ENCODE measurements at places on chromosomes 16 and 17. TPM values are rescaled to one million over a fixed set of nuclear protein-coding genes. Genes with fewer than 3 reads are reported as not detected.

- DNase-seq: no peak
These were observed 4.6 kb upstream of the HOXB4 start for GRCh38 chr17:48582750-48583069.

Gene OTOP2
- total RNA-seq: not detected

Gene CNTNAP1
- 41.2 TPM for total RNA-seq

DNA sequence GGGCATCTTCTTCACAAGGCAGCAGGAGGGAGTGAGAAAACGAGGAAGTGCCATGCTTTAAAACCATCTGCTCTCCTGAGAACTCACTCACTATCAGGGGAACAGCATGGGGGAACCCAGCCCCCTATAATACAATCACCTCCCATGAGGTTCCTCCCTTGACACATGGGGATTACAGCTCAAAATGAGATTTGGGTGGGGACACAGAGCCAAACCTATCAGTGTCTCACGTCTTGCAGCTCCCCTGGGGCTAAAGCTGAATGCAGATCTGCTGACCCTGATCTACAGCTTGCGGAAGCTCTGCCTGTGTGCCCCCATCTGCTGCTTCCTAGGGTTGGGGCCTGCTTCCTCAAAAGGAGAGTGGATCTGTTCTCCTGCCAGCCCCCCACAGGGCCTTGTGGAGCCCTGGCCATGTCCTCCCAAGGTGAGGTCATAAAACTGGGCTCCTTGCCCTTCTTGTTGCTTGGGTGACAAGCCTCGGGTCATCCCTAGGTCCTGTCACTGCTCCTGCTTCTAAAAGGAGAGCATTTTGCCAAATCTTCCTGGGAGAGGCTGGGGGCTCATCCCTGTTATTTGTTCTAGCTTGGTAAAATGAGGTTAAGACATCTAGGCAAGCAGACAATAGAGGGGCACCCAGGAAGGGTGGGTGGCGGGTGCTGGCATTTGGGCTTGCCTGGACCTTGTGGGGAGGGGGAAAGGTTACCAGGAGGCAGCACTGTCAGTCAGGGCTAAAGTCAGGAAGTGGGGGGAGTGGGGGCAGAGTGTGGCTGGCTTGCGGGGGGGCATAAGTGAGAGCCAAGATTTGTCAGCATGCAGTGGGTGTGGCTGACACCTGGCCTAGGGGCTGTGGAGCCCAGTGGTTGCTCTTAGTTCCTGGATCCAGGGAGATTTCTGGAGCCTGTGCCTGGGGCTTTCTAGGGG lies 16.0 kb downstream of the KRT33A start:
- no peak for DNase-seq

DNA sequence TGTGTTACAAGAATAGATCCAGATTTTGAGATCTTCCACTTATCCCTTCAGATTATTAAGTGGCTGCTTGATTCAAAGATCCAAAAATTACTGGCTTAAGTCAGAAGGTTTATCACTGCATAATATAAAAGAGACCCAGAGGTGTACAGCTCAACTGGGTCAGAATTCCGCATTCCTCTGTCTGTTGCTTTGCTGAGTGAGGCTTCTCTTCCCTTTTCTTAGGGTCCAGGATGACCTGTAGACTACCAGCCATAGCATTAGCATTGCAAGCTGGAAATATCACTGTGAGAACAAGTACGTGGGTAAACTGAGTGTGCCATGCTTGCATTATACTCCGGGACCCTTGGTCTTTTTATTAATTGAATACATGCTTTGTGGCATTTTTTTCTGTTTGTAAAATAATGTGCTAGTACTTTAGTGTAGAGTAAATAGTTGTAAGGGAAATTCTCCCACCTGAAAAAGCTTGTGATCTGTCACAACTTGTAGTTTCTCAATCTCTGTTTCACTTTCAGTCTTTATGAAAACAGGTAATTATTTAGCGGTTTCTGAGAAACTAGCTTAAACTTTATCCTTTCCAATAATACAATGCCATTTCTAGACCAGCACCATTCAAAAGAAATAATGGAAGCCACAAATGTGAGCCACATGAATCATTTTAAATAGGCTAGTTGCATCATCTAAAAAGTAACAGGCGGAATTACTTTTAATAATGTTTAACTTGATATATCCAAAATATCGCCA lies 61.6 kb downstream of the TNRC6C start:
- no peak for DNase-seq

DNA sequence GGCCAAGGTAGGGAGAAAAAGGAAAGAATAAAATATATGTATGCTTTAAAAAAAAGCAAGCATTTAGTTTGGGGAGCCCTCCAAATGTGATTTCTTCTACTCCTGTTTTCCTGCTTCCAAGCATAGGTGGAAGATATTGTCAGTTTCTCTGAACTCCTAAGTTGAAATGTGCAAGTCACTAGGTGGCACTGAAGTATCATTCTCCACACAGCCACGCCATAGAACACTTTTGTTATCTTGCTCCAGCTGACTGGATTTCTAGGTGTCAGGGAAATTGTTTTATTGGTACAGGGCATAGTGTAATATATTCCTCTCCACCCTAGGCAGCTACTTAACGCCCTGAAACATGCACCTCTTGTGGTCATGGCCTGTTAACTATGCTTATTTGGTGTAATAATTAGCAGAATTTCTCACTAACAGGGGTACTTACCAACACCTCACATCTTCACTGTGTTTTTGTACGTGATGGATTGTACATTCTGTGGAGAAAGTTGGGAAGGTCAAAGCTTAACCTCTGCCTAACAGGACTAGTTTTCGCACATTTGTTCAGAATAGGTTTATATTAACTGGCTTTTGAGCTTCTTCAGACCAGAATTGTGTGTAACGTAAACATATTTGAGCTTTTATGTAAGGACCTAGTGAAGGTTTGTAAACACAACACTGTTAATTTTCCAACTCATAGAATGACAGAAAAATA lies 69.3 kb downstream of the FTO start:
- peak; percentile 85 for DNase-seq

DNA sequence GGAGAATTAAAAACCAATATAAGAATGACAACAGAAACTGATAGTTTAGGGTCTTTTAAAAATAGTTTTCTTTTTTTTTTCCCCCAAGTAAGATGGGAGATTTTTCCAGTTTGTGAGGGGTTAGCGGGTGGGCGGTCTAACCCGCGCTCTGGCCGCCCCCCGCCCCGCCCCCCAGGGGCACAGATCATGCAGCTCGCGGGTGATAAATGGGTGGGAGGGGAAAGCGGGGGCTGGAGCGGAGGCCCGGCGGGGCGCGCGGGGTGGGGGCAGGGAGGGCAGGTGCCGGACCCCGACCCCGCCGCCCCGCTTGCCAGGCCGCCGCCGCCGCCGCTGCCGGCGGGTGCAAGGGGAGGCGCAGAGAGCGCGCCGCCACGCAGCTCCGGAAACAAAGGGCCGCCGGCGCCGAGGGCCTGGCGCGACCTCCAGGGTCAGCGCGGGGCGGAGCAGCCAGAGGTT lies 60.1 kb upstream of the GSE1 start:
- DNase-seq: peak; percentile 38

DNA sequence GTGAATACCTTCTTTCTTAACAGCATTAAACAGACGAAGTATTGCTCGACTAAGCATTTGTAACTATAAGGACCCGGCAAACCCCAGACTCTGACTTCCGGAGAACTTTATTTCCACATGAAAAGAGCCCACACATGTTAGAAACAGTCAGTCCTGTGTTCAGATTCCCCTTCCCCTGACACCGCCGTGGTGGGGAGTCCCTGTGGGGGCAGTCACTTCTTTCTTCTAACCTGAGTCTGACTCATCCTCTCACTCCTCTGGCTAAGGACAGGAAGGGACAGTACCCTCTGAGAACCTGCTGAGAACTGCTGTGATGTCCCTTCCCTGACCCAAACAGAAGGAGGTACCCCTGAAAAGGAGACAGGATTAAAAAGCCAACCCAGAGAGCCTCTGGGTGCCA lies 165.1 kb downstream of the XYLT1 start:
- no peak for DNase-seq

Gene RMI2
- 5.1 TPM for total RNA-seq

Gene TPPP3
- 0.19 TPM for total RNA-seq

Gene RHBDL3
- 0.05 TPM for total RNA-seq

Gene CCL2
- 84.3 TPM for total RNA-seq

Gene PRRT2
- total RNA-seq: not detected

Gene ASPHD1
- not detected for total RNA-seq

- no peak for DNase-seq
These were observed 56.2 kb upstream of the RPL38 start for GRCh38 chr17:74147056-74147835.

Gene PHKG2
- total RNA-seq: 20.1 TPM

Gene UTP4
- total RNA-seq: 14.1 TPM

Gene CDRT15L2
- not detected for total RNA-seq

DNA sequence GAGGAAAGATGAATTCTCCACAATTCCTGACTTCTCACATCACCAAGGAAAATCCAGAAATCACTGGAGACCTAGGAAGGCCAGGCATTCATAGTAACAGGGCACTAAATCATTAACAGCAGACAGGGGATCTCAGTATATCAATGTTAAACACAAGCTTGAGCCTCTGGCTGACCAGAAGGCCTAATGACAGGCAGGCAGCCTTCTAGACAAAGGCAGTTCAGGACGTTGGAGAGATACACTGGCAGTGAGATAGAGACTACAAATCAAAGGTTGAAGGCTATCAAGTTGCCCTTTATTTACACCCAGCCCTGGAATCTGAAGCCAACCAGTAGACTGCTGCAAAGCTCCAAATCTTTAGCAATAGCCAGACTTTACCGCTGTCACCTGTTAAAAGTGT lies 422.8 kb upstream of the CCL2 start:
- no peak for DNase-seq

DNA sequence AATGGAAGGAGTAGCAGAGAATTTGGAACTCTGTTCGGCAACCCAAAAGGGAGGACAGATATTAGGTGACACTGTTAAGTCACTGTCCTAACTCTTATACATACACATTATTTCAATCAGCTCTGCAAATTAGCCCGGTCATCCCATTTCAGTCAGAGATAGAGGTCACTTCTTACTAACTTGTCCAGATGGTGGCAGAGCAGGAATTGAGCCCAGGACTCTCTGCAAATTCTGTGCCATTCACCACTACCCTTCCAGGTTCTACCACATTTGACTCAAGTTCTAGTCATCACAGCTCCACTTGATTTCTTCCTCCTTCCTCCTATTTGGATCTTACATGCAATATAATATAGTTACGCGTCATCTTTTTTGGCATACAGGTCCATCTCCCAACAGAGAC lies 35.9 kb upstream of the NUDT7 start:
- no peak for DNase-seq

- no peak for DNase-seq
These were observed 35.2 kb upstream of the KDM6B start for GRCh38 chr17:7798839-7799238.

DNA sequence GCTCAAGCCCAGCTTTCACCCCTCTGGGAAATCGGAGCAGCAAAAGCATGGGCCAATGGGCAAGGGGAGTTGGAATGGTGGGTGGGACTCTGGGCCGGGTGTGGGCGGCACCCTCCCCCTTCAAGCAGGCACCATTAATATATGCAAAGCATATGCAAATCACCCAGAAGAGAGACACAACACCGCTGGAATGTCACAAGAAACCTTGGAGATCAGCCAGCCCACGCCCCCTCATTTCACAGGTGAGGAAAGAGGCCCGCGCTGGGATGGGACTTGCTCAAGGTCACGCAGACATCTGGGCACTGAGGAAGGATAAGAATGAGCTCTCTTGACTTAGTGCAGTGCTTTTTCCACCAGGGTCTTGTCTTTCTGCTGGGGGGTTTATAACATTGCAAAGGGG lies 4.8 kb downstream of the SRCIN1 start:
- no peak for DNase-seq

Gene LDAF1
- 12.5 TPM for total RNA-seq

Gene CES1
- 0.34 TPM for total RNA-seq

DNA sequence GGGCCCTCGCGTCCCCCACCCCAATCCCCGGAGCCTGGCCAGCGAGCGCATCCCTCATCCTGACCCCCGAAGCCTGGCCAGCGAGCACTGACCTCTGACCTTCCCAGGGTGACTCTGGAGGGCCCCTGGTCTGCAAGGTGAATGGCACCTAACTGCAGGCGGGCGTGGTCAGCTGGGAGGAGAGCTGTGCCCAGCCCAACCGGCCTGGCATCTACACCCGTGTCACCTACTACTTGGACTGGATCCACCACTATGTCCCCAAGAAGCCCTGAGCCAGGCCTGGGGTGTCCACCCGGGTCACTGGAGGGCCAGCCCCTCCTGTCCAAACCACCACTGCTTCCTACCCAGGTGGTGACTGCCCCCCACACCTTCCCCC lies 2.3 kb downstream of the TPSD1 start:
- DNase-seq: no peak

DNA sequence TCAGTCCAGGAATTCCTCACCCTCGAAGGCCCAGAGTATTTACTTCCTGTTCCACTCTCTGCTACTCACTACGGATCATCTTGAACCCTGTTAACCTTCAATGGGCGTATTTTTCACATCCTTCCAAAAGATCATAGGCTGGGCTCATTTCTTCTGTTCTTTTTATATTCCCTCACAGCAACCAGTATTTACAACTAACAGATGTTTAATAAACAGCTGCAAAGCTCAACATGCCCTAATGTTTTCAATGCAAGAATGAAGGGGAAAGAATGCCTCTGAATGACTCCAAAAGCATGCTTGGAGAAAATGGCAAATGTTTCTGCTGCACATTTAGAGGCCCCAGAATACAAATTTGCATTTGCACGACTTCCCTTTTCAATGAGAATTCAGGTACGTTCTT lies 174.9 kb downstream of the ZFHX3 start:
- DNase-seq: no peak

Gene ST6GALNAC2
- total RNA-seq: 0.51 TPM

DNA sequence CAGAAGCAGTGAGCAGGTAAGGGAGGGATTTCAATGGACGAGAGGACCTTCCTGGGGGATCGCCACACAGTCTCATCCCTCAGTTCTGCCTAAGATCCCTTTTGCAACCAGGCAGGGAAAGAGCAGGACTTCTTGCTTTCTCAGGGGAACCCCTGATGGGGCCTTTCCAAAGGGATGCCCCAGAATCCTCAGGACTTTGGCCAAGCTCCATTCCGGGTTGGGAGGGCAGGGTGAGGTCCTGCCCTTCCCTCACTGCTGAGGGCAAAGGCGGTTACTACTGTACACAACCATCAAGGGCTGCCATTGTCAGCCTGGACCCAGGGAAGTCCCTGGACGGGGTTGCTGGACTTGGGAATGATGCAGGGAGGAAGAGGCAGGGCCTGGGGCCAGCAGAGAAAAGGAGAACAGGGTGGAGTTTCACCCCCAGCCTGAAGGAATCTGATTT lies 9.7 kb downstream of the PRR29 start:
- peak; percentile 67 for DNase-seq

Gene DNAH3
- not detected for total RNA-seq

Gene ATP6V0C
- total RNA-seq: 8.2 TPM

GRCh38 chr16:22352723-22353122 lies 21.7 kb downstream of the CDR2 start:
- no peak for DNase-seq

Gene ADAP2
- total RNA-seq: 0.47 TPM

- DNase-seq: no peak
These were observed 1.7 kb downstream of the GABARAPL2 start for GRCh38 chr16:75567911-75568310.

DNA sequence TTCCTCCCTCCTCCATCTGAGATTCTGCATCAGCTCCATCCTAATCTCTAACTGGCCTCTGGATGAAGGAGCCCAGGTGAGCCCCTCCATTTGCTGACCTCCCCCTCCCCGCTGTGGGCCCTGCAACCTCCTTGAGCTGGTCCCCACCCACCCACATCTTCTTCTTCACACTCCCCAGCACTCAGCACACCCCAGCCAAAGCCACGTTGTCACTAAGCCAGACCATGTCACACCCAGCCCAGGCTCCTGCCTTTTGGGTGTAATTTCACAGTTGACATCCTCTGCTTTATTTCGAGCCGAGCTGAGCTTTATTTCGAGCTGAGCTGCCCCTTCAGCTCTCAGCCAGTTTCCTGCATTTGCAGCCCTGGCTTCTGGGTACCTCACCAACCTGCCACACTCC lies 282.7 kb upstream of the TNRC6C start:
- DNase-seq: no peak

Measured in dermis blood vessel endothelial cell (primary cell).